ENCODE measurements at places on chromosomes 16 and 17. TPM values are rescaled to one million over a fixed set of nuclear protein-coding genes. Genes with fewer than 3 reads are reported as not detected.

The SNX20 gene
- total RNA-seq: not detected

The HSD17B1 gene
- under 0.01 TPM for total RNA-seq

DNA sequence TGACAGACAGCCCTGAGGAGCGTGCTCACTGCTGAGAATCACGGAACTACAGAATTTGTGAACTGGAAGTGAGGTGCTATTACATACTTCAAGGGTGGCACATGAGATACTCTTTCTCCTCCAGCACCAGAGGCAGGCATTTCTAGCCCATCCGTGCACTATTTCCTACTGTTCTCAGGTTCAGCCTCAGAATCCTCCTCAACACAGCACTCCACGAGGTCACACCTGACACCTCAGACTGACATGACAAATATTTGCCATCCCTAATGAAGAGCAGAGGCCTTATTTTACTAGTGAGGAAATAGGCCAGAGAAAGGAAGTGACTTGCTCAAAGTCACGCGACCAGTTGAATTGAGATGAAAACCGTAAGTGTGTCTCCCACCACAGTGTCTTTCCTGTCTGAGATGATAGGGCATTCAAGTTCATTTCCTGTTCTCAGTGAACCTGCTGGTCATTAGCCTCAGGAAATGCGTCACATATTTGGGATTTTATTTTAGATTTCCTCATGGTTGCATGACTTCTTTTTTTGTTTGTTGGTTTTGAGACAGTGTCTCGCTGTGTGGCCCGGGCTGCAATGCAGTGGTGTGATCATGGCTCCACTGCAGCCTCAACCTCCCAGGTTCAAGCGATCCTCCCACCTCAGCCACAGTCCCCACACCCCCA lies 23.6 kb downstream of the SEZ6 start:
- peak; percentile 57 for DNase-seq

DNA sequence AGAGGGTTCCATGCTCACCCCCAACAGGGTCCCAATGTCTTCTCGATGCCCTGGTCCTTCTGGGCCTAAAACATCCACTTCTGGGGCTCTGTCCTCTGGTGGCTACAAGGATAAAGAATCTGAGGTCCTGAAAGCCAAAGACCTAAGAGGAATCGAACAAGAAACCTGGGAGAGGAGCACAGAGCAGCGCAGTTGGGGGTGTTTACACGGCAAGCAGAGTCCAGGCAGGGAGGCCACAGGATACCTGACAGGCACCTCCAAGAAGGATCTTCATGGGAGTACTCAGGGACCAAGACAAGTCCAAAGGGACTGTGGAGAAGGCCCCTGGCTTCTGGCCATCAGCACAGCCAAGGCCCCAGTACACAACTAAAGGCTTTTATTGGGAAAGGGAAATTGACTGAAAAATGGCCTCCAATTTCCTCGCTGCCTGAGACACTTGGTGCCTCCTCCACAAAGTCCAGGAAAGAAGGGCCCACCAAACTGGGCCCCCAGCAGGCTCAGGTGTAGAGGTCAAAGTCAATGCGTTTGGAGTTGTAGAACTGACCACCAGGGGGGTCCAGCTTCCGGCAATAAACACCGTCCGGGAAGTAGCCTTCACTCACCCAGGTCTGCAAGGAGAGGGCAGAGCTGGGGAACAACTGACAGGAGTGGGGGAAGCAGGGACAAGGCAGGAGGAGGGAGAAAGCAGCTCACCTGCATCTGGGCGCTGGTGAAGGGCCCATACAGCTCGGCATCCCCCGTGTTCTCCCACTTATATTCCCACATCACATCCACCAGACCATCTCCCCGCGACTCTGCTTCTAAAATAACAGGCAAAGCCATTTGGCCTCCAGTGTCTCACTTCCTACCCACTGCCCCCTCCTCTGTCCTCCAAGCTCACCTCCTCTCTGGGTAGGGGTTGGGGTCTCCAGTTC lies 2.4 kb downstream of the CD2BP2 start:
- no peak for DNase-seq

DNA sequence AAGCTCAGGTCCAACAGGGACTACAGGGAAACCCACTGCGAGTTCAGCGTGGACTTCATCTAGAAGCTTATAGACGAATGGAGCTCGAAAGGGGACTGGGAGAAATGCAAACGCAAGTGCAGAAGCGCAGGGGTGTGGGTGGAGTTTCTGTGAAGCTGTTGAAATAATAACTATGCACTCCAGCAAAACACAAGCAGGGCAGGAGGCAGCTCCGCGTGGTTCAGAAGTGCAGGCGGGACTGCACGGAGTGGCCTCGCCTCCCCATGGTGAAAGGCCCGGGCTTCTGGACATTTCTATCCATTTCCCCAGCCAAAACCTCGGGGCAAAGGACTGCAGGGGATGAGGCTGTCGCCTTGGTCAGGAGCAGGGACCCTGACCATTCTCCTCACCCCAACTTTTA lies 74.5 kb downstream of the ZNF423 start:
- no peak for DNase-seq

DNA sequence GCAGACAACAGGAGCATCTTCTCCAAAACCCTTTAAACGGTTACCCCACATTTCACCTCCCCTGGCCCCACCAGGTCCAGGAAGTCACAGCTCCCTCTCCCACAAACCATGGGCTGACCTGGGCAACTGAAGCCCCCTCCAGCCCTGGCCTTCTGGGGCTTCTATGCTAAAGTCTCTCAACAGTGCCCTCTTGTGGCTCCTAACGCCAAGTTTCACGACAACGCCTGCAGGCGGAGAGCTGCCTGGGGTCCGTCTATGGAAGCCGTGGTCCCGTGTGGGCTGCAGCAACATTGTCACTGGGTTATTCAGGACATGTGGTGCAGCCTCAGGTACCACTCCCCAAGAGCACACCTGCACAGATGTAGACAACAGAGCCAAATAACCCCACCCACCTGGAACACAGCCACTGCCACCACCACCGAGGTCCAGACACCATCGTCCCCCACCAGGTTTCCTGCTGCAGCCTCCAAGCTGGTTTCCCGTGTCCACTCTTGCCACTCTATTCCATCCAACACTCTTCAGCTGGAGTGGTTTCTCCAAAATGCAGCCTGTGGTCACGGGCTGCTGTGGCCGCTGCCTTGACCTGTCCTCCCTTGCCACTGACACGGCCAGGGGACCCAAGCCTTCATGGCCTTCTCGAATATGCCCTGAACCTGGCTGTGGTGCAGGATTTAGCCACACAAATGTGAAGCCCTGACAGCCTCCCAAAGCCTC lies 19.1 kb downstream of the C16orf95 start:
- DNase-seq: peak; percentile 37

- DNase-seq: no peak
These were observed 105.0 kb downstream of the XYLT1 start for GRCh38 chr16:17365591-17366298.

GRCh38 chr16:89502081-89502843 lies 5.9 kb upstream of the SPG7 start:
- peak; percentile 21 for DNase-seq

DNA sequence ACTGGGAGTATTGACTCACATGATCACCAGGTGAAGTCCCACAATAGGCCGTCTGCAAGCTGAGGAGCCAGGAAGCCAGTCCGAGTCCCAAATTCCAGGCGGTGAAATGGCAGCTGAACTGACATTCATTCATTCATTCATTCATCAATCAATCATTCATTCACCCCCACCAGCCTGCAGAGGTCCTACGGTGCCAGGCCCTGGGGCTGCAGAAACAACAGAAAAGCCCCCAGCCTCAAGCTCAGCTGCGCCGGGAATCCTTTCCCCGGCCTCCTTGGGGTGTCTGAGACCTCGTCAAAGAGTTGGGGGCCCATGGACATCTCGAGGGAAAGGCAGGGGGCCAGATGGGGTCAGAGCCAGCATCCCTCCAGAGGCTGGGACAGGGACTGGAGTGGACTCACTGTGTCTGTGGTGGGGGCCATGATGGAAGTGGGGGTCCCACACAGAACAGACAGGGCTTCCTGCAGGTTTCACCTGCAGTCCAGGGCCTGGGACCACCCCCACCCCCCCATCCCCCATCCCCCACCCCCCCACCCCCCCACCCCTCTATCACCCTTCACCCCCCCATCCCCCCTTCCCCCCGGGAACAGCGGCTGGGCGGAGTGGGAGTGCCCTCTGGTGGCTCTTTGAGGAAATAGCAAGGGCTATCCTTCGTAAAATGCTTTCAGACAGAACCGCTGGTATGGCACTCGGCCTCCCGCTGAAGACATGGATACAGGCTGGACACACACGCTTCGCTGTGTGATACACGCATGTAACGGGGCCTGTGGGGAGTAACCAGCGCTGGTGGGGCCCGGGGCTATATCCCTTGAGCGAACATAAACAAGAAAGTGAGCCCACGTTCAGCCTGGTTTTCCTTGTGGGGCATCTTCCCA lies 8.5 kb upstream of the ZC3H18 start:
- DNase-seq: peak; percentile 42

- DNase-seq: no peak
These were observed 2.9 kb upstream of the FBXO47 start for GRCh38 chr17:38970128-38970527.

DNA sequence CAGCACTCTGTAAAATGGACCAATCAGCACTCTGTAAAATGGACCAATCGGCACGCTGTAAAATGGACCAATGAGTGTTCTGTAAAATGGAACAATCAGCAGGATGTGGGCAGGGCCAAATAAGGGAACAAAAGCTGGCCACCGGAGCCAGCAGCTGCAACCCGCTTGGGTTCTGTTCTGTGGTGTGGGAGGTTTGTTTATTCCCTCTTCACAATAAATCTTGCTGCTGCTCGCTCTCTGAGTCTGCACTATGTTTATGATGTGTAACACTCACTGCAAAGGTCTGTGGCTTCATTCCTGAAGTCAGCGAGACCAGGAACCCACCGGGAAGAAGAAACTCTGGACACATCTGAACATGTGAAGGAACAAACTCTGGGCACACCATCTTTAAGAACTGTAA lies 20.5 kb downstream of the TMEM100 start:
- DNase-seq: no peak

DNA sequence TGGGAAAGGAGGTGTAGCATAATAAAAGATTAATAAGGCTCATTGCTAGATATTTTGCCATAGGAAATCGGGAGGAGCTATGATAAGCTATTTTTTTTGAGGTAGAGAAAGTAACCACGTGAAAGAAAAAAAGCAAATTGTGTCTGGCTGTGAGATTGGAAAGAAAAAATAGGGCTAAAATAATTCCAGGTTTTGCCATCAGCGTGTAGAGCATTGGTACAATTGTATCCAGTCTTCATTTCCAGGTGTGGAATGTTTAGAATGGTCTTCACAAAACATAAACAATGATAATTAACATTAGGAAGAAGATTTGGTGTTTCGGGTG lies 1.1 kb downstream of the TANC2 start:
- no peak for DNase-seq
